ENCODE measurements at places on chromosomes 11 and 22. TPM values are rescaled to one million over a fixed set of nuclear protein-coding genes. Genes with fewer than 3 reads are reported as not detected.

DNA sequence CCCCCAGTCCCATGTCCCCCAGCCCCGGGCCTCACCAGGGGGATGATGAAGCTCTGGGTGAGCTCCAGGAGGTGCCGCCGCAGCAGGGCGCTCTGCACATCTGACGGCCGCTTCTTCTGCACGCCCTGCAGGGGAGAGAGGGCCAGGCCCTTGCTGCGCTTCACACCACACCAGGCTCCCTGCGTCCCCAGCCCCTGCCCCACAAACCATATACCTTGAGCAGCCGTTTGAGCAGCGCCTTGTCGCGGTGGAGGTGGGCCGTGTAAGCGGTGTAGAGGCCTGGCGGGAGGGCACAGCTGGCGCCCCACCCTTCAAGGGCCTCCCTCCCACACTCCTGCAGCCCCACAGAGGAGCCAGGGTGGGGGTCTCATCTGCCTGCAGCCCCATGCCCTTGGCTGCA lies 6.2 kb upstream of the PLXNB2 start:
- no peak for DNase-seq

DNA sequence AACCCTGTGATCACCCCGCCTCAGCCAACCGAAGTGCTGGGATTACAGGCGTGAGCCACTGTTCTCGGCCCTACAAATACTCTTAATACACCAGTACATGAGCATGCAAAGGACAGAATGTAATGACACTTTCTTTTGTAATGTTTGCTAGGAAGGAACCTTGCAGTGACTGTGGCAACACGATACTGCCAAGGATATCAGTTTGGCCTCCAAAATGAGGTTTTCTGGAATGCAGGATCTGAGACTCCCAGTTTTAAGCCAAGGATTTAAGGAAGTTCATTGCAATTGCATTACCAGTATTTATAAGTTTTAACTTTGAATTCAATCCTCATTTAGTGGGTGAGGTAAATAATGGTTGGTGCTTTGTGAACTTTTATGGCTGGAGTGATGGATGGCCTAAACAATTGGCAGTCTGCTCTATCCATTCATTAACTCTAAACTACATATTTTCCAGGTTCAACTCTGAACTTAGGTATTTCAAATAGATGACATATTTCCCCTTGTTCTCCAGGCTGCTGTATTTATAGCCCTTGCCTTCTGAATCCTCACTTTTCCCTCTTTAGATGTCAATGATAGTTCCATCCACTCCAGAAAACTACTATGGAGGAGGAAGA lies 330.3 kb downstream of the C11orf87 start:
- no peak for DNase-seq

DNA sequence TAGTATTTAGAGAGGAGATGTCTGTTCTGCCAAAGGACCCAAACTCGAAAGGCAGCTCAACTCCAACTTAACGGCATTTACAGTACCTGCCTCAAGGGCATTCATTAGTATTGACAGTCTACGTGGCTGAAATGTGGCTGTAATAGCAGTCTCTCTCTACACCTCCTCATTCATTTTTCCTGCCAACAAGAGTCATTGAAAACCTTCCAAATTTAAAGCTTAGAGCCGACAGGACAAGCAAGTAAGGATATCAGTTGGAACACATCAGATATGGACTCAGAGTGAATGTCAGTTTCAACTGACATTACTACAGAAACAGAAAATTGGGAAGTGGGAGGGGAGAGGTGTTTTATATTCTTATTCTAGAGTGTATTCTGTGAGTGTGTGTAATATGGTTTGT lies 253.1 kb downstream of the CADM1 start:
- DNase-seq: no peak

GRCh38 chr11:74476536-74476935 lies 9.2 kb upstream of the KCNE3 start:
- no peak for DNase-seq

DNA sequence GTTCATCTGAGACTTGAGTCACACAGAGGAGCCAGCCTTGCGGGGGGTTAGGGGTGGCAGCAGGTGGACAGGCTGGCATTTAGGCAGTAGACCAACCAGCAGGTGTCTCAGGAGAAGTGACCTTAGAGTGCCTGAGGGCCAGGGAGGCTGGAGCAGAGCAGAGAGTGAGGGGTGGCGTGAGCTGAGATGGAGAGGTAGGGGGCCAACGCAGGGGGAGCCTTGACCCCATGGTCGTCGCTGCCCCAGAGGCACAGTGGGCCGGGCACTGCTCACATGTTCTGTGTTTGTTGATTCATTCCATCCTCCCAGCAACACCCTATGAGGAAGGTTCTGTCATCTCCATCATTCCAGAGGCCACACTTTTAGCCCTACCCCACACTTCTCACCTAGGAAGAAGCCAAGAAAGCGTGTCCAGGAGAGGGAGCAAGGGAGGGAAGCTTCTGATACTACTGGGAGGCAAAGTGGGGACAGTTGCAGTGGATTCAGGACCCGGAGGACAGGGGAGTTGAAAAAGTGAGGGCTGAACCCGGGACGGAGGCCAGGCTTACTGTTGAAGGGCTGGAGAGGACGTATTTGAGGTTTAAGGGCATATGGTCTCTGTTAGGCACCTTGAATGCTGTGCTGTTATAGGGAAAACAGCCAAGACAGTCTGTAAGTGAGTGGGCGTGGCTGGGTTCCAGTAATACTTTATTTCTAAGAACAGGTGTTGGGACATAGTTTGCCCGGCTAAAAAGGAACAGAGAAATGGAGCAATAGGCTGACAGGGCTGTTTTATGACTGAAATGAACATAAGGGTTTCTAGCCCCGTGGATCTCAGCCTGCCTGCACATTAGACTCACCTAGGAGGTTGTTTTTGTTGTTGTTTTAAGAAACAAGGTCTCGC lies 7.3 kb downstream of the SART1 start:
- DNase-seq: no peak

Gene ANO3
- polyA plus RNA-seq: 3.8 TPM

Gene KRTAP5-11
- polyA plus RNA-seq: not detected

GRCh38 chr11:92130421-92130831 lies 94.2 kb upstream of the FAT3 start:
- no peak for DNase-seq

- no peak for DNase-seq
Measured at GRCh38 chr11:110858547-110858921, 146.3 kb upstream of the ARHGAP20 start.

Gene ART5
- 3.3 TPM for polyA plus RNA-seq

- no peak for DNase-seq
Measured at GRCh38 chr11:121091492-121092152, 9.4 kb upstream of the TECTA start.

DNA sequence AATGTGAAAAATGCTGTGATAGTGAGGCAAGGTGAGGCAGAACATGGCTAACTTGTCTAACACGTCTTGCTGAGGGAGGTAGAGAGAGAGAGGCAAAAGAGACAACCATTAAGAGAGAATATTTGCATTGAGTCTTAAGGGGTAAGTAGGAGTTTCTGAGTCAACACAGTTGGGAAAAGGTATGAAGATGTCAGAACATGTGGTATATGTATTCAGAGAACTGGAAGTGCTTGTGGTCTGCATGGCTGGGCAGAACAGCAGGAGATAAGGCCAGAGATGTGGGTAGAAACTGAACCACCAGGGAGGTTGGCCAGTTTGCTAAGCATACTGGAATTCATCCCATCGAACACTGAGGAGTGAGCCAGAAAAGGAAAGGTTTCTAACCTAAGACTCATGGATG lies 25.0 kb upstream of the SLC5A1 start:
- no peak for DNase-seq

- no peak for DNase-seq
Measured at GRCh38 chr11:76667271-76667818, 3.2 kb downstream of the LRRC32 start.

DNA sequence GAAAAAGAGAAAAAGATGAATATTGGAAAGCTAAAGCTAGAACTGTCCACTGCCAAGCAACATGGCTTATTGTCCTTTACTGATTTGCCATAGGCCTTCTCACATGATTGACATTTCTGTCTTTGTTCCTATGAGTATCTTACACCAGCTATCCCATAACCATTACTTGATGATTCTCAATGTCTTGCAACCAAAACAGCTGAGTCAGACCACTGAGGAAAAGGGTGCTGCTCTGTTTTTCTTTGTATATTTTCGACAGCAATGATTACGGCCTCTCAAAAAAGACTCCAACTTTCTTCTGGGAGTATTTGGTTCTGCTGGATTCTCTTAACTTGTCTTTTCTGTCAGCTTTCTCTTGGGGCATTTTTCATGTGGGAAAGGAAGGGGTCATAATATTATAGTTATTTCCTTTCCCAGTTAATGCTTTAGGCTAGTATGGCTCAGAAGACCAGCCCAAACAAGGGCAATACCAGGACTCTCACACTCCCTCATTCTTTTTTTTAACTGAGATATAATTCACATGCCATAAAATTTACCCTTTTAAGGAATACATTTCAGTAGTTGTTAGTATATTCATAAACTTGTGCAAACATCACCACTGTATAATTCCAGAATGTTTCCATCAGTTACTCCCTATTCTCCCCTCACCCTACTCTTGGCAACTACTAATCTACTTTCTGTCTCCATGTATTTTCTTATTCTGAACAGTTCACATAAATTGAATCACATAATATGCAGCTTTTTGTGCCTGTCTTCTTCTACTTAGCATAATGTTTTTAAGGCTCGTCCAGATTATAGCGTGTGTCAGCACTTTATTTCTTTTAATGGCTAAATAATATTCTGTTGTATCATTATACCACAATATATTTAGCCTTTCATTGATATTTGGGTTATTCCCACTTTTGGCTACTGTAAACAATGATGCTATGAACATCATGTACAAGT lies 31.1 kb upstream of the FAR1 start:
- DNase-seq: no peak

DNA sequence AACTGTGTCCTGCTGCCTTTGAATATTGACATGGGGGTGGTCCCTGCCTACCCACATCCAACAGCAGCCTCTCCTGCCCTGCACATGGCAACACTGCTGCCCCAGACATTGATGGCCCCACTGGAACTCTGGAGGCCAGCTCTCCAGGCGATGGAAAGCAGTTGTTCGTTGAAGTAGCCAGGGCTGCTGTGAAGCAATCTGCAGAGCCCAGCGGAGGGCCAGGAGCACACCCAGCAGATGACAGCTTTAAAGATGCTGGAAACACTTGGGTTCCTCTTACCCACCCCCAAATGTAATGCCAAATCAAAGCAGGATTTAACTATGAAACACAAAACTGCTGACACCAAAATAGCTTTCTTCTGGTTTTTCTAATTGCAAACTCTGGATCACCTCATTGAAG lies 165.6 kb upstream of the NAV2 start:
- DNase-seq: no peak

DNA sequence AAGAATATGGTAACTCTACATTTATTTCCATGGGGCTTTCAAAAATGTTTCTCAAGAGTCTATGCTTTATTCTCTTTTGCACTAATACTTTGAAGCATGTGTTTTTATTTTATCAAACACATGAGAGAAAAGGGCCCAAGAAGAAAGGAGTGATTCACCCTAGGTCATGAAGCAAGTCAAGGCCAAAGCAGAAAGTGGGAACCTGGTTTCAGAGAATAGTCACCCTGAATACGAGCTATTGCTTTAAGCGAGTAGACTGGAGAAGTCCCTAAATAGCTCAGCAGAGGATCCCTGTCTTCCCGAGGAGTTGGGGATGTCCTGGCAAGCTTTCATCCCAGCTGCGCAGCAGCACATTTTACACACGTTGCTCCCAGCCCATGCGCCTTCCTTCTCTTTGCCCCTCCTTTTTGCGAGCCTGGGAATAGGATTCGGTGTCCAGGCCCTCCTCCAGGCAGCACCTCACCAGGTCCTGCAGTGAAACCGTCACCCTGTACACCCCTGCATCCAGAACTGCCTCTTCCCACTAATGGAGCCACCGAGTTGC lies 19.1 kb downstream of the MPEG1 start:
- DNase-seq: no peak

Gene CENPM
- polyA plus RNA-seq: 10.9 TPM

Gene ZFP91
- 64.7 TPM for polyA plus RNA-seq

- no peak for DNase-seq
Measured at GRCh38 chr11:114819028-114819427, 140.7 kb downstream of the NXPE2 start.

DNA sequence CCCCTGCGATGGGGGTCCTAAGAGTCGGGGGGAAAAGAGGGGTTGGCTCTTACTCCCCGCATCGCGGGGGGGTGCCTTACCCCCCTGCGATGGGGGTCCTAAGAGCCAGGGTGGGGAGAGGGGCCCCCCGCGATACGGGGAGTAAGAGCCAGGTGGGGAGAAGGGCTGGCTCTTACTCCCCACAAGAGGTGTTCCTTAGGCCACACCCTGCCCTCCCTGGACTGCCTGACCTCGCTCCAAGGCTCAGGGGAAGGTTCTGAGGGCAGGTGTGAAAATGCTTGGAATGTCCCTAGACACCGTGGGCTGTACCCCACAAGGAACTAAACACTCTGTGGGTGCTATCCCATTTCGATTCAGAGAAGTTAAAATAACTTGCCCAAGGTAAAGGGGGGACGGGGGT lies 7.8 kb downstream of the UNC93B1 start:
- DNase-seq: no peak

Gene ABCG4
- 0.74 TPM for polyA plus RNA-seq

DNA sequence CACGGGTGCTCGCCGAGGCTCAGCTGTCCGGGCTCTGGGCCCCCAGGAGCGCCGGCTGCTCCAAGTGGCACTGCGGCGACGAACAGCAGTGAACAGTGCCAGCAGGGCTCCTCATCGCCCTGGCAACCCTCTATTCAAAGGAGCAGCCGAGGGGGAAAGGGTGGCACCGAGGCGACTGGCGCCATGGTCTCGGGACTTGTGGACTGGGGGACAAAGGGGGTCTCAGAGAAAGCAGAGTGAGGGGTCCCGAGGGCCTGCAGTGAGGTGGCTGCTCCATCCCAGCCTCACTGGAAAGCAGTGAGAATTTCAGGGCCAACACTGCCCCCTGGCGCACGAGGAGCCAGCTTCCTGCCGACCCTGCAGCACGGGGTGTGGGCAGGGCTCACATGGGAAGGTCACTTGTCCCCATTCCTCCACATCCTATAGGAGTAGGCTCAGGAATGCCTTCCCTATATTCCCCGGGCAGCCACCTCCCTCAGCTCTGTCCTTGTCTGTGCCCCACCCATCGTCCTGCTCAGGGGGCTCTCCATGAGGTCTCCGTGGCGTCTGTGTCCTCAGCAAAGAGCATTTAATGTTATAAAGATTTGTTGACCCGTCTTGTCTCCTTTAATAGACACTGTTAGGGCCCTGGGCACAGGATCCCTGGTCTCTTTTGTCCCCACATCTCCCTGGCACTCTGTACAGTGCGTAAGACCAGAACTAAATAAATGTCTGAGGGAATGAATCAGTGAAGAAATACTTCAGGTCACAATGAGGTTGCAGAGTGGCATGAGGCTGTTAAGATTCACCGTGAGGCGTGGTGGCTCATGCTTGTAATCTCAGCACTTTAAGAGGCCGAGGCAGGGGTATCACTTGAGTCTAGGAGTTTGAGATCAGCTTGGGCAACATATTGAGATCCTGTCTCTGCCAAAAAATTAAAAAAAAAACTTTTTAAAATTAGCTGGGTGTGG lies 26.4 kb downstream of the LRFN4 start:
- DNase-seq: no peak

Gene SYT13
- 12.6 TPM for polyA plus RNA-seq

- DNase-seq: no peak
Measured at GRCh38 chr22:33240888-33241475, 182.8 kb upstream of the SYN3 start.

GRCh38 chr11:44585421-44585820 lies 20.0 kb downstream of the CD82 start:
- no peak for DNase-seq

Gene RIC3
- polyA plus RNA-seq: 8.9 TPM

Data from right renal cortex interstitium (tissue), 3 donors.